ENCODE measurements at places on chromosomes 1 and 21.

DNA sequence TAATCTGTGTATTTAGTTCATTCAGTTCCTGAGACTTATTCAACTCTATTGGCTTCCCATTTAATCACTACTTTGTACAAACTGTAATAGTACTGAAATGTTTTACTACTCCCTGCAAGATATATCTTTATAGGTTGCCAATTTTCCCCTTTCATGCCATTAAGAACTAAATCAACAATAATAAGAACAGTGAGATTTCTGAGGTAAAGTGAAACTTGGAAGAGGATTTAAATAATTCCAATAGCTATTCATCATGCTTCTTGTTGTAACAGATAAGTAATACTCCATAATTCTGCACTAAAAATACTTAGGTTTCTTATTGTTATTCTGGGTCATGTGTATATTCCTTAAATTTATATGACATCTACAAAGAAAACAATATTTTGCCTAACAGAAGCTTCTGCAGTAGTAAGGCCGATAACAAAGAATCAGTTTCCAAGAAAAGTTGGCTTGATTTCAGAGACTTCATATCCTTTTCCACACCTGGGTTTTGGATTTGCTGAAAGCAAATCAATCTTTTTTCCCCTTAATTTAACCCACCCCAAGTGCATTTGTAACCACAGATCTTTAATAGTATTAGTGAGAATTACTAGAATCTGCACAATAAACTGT lies 258.3 kb downstream of the FAF1 start:
- no peak for DNase-seq

- no peak for DNase-seq
Observed at GRCh38 chr1:11057477-11057876, 2.3 kb downstream of the SRM start.

GRCh38 chr1:175015243-175015642 lies 8.0 kb downstream of the MRPS14 start:
- DNase-seq: no peak

DNA sequence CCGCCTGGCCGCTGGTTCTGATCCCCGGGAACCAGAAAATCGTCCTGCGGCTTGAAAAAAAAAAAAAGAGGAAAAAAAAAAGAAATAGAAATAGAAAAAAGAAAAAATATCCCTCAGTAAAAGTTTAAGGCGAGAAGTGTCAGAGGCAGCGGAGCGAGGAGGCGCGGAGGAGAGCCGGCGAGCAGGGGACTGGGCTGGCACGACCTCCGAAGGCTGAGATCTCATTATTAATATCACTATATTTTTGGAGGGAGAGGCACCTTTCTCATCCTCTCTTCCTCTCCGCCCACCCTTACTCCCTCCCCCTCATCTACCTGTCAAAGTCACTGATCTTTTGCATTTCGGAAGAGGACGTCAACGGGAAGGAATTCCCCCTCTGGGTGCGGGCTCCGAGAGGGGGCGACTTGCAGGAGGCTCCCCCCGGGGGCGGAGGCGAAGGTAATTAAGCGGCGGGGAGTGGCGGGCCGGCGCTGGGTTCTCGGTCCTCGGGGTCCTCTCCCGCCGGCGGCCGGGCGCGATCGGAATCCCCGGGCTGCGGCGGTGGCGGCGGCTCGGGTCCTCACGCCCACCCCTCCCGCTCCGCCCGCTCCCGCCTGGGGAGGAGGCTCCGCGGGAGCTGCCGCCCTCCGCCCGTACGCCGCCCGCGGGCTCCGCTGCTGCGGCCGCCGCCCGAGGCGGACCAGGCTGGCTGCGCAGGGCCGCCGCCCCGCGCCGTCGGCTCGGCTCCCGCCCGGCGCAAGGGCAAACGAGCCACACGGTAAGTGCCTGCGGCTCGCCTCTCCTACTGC lies at the start of gene NTNG1:
TSS of gene NTNG1 (plus strand) at position 337 of the 788 bp plus-strand sequence.
- DNase-seq: peak; percentile 5

DNA sequence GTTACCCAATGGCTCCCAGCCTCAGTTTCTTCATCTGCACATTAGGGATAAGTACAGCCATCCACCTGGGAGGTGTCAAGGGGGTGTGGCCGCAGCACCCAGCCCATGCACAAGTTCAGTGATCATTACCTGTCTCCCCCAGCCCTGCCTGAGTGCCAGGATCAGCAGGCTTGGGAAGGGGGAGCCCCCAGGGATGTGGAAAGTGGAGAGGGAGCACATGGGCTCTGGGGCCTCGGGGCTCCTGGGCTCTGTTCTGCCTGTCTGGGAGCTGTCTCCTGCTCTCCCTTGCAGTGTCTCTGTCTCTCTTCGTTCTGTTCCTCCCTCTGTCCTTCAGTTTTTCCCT lies 10.8 kb upstream of the PADI1 start:
- no peak for DNase-seq

GRCh38 chr1:38117444-38117887 lies 70.9 kb upstream of the POU3F1 start:
- DNase-seq: no peak

DNA sequence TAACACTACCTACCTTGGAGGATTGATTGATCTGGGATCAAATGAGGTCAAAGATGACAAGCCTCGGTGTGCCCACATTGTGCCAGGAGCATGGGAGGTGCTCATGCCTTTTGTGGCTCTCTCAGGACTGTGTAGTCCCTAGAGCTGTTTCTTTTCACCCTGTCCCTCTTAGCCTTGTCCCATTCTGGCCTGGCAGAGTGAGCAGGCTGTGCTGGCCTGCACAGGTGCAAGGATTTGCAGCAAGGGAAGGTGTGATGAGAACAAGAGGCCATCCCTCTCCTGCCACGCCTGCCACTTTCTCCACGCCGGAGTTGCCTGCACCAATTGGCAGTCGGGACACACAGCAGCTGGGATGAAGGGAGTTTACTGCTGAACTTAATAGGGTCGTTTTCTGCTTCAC lies 410.6 kb upstream of the VAMP3 start:
- DNase-seq: no peak

DNA sequence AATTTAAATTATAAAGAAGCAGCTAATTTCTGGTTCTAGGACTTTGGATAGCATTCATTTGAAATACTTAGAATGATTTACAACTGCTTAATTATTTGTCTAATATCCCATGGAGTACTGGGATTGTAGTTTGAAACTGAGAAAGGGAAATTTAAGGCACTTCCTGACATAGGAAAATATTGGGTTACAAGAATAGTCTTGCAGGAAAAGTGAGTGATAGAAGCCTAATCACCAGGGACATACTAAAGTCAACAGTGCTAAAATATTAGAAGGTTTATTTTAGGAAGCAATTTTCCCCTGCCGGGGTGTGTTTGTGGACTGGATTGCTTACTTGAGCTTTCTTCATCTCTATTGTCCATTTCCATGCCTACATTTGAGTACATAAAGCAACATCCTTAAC lies 661.6 kb downstream of the ADGRL2 start:
- DNase-seq: no peak

GRCh38 chr1:219476716-219477115 lies 136.2 kb downstream of the ZC3H11B start:
- no peak for DNase-seq

- DNase-seq: no peak
Observed at GRCh38 chr1:111924786-111925185, 64.7 kb downstream of the KCND3 start.

DNA sequence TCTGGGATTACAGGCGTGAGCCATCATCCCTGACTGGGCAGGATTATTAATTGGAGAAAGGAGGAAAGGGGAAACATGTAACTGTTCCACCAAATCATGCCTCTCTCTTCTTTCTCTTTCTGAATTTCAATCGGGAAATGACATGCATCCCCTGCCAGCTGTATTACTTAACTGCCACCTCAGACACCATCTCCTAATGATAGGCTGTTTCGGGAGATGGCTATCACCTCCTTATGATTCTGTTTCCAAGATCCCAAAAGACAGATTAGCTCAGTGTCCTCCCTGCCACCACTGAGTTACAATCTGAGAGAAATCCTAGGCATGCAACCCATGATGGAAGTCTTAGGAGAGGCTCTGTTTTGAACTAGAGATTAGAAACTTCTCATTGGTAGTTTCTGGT lies 67.5 kb downstream of the MIS18A start:
- no peak for DNase-seq

DNA sequence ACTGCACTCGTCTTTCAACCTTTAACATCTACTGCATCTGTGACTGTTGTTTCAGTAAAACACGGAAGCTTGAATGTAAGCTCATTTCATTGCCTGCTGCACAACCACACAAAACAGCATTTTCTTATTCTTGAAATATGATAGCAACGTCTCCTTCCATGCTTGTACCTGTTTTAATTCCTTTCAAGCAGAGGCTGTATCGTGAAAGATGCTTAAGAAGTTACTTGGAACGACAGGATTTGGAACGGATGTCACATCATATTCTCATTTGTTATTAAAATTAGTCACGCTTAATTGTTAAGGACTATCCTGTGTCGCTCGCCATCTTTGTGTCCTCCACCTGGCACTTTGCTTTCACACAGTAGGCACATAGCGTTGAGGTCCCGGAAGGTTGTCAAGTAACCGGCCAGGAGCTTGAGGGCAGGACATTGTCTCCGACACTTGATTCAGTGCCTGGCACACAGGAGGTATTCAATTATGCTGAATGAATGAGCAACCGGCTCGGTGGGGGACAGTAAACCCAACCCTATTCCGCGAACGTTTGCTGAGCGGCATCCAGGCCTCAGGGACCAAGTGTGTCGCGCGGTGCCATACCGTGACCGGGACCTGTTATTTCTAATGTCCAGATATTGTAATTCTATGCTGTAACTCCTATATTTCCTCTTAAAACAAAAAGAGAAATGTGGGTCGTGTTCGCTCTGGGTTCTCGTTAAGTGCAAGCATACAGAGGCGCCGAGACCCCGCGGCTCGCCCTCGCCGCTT lies 499 bp upstream of the SH3GLB1 start:
- DNase-seq: no peak

DNA sequence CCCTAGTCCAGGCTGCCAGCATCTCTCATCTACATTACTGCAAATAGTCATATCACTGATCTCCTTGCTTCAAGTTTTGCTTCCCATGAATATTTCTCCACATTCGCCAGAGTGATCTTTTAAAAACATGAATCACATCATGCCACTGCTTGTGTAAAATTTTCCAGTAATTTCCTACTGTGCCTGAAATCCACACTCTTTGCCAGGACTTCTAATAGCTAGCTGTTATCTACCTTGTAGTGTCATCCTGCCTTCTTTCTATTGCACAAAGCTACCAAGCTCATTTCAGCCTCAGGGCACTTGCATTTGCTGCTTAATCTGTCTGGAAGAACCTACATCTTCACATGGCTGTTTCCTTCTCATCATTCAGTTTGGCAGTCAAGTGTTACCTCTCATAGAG lies 33.9 kb upstream of the ZNF362 start:
- DNase-seq: no peak

GRCh38 chr1:91687452-91687851 lies 186.8 kb downstream of the CDC7 start:
- DNase-seq: no peak

- no peak for DNase-seq
Observed at GRCh38 chr1:232622378-232622777, 7.6 kb downstream of the SIPA1L2 start.

DNA sequence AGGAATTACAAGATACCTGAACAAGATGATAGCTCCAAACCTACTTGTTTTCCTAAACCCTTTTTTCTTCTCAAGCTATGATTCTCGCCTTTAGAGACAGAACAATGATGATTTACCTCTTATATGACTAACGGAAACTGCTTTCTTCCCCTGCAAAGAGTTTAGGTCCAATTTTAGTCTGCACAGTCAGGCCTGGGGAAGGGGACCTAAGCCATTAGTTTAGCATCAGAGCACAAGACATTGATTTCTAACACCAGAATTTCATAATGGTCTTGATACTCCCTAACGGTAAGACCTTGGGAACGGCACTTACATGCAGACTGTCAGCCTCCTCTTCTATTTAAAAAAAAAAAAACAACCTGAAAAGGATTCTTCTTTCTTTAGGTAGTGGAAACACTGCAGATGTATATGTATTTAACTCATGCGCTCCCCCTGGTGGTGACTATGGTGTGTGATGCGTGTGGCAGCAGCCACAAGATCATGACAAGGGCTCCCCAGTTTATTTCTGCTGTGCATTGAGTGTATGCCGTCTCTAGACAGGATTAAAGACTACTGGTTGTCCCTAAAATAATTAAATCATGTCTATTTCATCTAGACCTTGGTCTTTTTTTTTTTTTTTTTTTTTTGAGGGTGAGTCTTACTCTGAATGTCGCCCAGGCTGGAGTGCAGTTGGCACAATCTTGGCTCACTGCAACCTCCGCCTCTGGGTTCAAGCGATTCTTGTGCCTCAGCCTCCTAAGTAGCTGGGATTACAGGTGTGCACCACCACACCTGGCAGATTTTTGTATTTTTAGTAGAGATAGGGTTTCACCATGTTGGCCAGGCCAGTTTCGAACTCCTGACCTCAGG lies 37.3 kb upstream of the TMEM222 start:
- peak; percentile 79 for DNase-seq

DNA sequence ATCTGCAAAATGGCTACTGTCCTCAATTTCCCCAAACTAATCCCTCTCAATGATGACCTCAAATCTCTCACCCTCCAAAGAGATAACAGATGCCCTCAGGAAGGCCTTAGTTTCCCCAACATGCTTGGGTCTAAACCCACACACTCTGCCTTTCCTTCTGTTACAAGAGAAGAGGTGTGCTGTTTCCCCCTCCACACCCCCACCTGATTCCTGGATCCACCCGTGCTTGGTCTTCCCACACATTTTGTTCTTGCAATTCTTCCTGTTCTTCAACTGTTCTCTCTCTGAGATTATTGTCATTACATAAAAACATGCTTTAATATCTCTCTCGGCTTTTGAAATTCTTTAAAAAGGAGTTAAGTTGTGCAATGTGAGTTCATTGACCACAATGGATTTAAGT lies 5.7 kb upstream of the CBR3 start:
- no peak for DNase-seq

- no peak for DNase-seq
Observed at GRCh38 chr1:56496821-56497772, 82.3 kb downstream of the PLPP3 start.

- no peak for DNase-seq
Observed at GRCh38 chr1:97826820-97827219, 94.0 kb downstream of the DPYD start.

- no peak for DNase-seq
Observed at GRCh38 chr1:71987181-71987580, 295.2 kb downstream of the NEGR1 start.

DNA sequence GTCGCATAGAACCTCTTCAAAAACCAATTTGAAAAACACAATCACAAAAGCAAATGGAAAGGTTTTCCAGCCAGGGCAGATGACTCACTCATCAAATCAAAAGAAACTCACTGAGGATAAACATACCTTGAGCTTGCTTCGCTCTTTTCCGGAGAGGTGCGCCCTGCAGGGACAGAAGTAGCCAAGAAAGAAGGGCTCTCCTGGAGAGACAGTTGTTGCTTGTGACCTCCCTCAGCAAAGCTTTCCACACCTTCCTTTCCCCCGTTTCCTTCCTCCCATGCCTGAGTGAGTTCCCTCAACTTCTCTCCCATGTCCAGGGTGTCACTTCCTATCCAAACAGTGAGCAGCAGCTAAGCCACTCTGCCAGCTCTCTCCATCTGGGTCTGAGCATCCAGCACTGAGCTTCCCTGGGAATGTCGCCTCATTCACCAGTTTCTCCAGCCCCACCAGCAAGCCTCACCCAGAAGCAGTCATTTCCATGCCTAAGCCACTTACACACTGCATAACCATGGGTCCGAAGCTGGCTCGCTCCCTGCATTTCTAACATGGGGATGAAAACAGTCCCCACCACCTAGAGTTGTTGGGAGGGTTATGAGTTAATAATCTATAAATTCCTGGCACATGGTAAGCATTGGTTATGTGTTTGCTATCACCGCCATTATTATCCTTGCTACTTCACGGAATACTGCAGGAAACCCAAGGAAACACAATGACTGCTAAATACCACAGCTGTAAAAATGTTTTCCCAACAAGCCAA lies 75.0 kb downstream of the PTPN14 start:
- no peak for DNase-seq

Data from KBM-7 (cell line).